Sigmoid colon (tissue), 7 donors: ENCODE measurements at places on chromosomes 7 and 10.
A peak's percentile ranks its signal among the peaks of the same experiment; 100 is the strongest.

DNA sequence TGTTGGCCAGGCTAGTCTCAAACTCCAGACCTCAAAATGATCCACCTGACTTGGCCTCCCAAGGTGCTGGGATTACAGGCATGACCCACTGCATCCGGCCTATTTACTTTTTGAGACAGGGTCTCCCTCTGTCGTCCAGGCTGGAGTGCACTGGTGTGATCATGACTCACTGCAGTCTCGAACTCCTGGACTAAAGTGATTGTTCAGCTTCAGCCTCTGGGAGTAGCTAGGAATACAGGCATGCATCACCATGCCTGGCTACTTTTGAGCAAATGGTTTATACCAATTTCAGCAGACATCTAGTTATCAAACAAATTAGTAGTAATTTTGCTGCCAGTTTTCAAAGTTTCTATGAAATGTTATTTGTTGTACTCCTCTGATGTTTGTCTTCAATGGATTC, 2.2 kb upstream of the WAC start:
- DNase-seq, result no peak

DNA sequence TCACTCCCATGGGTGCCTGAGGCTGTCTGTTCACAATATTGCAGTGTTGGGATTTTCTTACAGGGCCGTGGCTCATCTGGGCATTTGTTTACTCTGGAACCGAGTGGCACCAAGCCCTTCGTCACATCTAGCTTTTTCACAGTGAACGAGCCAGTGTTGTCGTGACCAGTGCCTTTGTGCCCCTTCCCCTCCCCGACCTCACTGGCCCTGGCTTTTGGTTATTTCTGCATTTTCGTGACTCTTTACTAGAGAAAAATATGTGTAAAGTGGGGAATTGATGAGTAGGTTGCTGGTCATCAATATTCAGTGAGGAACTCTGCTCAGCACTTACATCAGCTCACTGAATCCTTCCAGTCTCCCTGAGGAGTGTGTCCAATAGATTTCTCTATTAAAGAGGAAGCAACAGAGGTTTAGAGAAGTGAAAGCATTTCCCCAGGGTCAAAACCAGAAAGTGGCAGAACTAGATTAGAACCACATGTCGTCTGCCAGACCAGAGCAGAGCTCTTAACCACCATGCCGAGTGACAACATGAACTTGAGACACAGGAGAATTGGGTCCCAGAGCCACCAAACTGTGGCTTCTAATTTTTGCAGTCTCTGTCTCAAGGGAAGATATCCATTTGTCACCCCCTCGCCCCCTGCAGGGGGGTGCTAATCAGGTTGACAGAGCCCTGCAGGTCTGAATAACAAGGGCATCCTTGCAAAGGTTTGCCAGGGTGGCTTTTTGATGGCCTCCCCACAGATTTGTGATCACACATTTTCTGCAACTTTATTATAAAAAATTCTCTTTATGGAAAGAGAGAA, 125.3 kb downstream of the CHN2 start:
- no peak for DNase-seq

DNA sequence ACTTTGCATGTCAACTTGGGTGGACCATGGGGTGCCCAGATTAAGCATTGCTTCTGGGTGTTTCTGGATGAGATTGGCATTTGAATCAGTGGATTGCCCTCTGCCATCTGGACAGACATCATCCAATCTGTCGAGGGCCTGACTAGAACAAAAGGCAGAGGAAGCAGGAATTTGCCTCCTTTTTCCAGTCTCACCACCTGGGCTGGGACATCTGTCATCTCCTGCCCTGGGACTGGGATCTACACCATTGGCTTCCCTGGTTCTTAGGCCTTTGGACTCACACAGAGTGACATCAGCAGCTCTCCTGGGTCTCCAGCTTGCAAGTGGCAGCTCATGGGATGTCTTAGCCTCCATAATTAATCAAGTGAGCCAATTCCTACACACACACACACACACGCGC, 10.3 kb downstream of the SLC13A4 start:
- no peak for DNase-seq

GRCh38 chr7:41755096-41755495, 52.2 kb upstream of the INHBA start:
- DNase-seq, result no peak

DNA sequence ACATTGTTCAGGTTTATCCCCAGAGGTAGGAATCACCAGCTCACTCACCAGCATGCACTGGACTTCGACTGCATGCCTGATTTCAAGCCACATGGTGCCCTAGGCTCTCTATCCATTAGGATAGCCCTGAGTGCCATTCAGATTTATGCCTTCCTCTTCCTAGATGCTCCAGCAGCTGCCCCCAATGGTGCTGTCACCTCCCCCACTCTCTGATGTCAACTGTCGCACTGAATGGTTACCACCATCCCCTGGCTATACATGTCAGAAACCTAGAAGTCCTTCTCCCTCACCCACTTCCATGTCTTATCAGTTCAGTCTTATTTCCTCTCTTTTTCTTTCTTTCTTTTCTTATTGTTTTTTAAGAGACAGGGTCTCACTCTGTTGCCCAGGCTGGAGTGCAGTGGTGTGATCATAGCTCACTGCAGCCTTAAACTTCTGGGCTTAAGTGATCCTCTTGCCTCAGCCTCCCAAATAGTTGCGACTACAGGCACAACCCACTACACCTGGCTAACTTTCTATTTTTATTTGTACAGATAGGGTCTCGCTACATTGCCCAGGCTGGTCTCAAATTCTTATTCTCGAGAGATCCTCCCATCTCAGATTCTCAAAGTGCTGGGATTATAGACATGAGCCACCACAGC, 2.9 kb downstream of the SFXN4 start:
- no peak for DNase-seq

GRCh38 chr10:52900593-52900992, 128.0 kb upstream of the MBL2 start:
- DNase-seq, result no peak

DNA sequence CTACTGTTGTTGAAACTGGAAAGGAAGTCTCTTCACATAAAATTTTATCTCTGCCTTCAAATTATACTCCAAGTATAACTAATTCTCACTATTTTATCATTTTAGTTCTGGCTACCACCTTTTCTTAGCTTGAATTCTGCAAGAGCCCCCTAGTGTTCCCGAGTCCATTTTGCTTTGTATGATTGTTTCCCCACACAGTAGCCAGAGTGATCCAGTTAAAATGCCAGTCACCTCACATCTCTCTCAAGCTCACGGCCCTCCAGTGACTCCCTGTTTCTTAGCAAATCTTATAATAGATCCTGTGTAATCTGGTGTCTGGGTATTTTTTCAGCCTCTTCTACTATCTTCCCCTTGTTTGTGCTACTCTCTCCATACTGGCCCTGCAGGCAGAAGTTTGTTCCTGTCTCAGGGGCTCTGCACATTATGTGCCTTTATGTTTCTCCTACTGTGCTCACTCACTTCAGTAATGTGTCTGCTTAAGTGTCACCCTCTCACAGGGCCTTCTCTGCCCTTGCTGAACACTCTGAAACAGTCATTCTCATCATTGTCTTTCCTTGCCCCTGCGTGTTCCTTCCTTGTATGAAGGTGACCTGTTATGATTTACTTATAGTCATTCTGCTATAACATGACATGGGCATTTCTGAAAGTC, 8.9 kb downstream of the WAC start:
- no peak for DNase-seq

- peak; percentile 73 for DNase-seq
Observed at GRCh38 chr10:97539523-97540200, 32.9 kb upstream of the ANKRD2 start.

- no peak for DNase-seq
Observed at GRCh38 chr10:112497347-112497950, 50.4 kb downstream of the VTI1A start.

DNA sequence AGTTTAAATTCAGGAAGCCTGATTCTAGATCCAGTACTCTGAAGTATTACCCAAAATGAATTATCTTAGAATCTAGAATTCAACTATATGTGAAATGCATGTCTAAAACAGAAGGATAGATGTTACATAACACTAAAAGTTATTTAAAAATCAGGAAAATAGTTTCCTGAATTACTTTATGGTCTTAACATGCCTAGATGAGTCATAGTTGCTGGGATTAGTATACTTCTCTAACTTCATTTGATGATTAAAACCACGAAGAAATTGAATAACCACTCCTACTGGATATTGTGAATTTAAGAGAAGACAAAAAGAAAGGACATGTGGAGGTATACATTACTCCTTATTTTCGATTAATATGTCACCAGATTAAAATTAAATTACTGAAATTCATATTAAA, 65.5 kb downstream of the ATAD1 start:
- DNase-seq, result no peak

- DNase-seq, result no peak
Observed at GRCh38 chr7:6172910-6173295, 99.5 kb downstream of the CYTH3 start.

DNA sequence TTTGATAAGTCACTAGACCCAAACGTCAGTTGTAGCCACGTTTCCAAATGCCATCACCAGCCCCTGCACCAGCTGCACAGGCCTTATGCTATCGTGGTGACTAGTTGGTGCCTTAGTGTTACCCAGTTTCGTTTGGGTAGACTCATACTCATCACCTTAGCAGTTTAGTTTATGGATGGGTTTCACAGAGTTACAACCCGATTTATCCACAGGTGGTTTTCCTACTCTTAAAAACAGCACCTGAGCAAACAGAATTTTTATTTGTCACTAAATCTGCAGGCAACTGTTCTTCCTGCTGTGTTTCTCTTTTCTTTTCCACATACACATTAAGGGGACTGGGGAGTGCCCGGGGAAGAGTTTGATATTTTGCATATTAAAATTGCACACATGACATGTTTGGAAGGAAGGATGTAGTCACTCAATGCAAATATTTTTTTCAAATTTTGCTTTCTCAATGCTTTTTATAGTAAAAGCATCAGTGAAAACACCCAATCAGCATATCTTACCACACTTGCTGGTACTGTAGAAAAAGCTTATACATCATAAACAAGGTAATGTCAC, 41.6 kb downstream of the PDSS1 start:
- DNase-seq, result no peak

DNA sequence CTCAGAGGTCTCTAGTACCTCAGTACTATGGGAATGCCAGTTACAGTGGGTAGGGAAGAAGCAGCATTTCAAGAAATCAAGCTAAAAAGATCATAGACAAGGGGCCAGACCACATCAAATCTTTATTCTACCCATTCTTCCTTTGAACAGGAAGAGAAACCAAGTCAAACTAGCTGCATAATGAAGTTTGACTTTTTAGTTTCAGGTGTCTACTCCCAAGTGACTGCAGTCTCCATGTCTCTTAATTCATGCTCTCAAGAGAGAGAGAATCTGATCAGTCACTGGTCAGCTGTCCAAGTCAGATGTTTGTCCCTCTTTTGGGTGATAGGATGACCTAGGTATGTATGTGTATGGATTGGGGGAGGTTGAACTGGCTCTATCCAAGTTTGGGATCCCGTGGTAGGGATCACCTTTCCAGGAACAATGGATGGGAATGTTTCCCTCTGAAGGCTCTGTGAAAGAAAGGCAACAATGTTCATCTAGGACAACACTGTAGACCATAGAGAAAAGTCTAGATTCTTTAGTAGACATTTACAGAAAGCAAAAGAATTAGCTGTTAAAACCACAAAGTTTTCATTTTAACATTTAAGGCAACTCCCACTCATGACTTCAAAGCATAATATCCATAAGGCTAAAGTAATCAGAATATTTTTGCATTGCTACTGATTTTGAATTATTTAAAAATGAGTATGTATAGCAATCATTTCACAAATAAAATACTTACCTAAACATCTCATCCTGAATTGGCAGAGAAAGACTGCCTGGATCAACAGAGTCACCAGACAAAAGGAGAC, 30.1 kb upstream of the PRTFDC1 start:
- no peak for DNase-seq

DNA sequence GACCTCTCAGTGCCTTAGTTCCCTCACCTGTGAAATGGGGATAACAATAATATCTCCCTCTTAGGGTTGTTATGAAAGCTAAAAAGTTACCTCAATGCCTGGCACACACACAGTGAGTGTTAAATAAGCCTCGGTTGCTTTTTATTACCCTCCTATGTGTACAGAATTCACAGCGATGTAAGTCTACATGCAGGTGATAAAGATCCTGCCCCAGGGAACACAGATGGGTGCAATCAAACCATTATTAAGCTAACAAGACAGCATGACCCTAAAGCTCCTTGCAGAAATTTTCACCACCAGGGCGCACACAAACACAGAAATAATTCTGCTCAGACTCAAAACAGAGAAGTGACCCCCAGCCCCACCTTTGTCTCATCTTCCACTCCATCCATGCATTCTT, 261.9 kb downstream of the SNX10 start:
- no peak for DNase-seq

- no peak for DNase-seq
Observed at GRCh38 chr7:38257350-38257677, 16.1 kb downstream of the TARP start.

GRCh38 chr10:103394180-103394579, 2.1 kb downstream of the ATP5MK start:
- no peak for DNase-seq

- DNase-seq, result no peak
Observed at GRCh38 chr10:75969031-75969430, 537.6 kb downstream of the LRMDA start.

GRCh38 chr10:17206210-17206709, 4.8 kb upstream of the TRDMT1 start:
- DNase-seq, result no peak

GRCh38 chr7:12620371-12620770, 49.9 kb downstream of the SCIN start:
- DNase-seq, result no peak

GRCh38 chr7:119596651-119597050, 676.3 kb upstream of the KCND2 start:
- DNase-seq, result no peak

DNA sequence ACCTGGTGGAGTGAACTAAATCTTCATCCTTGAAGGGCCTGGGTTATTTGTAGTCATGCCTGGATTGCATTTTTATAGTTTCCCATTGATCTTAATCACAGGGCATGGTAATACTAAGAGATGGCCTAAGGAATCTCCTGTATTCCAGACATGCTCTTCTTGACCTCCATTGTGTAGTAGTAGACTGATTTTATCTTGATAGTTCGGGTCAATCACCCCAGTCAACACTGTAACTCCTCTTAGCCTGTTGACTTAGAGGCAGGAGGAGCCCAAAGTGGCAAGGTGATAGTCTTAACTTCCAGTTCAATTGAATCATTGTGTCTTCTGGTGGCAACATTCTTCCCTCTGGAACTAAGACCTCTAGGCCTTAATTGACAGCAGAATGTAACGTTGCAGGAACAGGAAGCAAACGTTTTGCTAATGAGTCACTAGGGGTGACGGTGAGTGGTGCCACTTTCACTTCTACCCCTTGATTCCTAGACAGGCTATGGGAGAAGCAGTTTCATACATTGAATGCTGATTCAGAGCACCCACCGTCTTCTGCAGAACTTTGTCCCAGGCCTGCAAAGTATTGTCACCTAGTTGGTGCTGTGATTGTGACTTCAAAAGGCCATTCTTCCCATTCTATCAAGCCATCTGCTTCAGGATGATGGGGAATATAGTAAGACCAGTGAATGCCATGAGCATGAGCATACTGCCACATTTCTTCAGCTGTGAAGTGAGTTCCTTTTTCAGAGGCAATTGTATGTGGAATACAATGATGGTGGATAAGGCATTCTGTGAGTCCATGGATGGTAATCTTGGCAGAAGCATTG, 24.0 kb upstream of the PAPSS2 start:
- DNase-seq, result no peak

- DNase-seq, result no peak
Observed at GRCh38 chr10:83142074-83142563, 997.2 kb upstream of the GHITM start.

- no peak for DNase-seq
Observed at GRCh38 chr10:30742471-30742870, 112.9 kb upstream of the LYZL2 start.
